ENCODE measurements at places on chromosomes 3 and 15.
A peak's percentile ranks its signal among the peaks of the same experiment; 100 is the strongest.

DNA sequence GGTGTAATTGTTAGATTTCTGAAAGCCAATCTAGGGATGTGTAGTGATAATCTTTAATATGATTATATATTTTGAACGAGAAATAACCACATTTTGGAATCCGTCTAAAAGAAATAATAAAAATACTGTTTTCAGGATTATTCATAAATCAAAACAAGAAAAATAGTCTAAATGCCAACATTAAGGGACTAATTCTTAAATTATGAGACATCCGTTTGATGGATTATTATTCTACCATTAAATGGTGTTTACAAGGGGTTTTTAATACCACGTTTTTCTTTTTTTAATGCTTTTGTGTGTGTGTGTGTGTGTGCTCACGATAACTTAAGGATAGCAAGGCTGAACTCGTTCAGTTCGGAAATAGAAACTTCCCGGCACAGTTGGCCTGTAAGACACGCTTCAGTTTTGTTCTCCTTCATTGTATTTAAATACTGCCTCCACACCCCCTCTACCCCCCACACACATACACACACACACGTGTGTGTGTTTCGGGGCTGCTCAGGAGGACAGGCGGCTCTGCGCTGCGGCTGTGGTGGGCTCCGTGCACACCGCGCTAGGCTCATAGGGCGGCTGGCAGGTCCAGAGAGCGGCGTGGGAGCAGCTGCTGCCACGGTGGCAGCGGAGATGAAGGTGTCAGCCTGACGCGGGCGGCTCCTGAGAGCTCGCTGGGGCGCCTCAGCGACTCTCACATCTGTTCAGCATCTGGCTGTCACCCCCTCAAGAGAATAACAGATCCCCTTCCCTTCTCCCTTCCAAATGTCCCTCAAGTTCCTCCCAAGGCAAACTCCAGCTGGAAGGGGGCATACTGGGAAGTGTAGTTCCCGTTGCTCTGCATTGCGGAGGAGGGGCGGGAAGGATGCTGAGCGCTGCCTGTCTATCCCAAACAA is 23.0 kb upstream of the ANP32A start:
- DNase-seq = no peak

GRCh38 chr15:71971905-71972304 is 146.0 kb downstream of the MYO9A start:
- no peak for DNase-seq

GRCh38 chr3:45870099-45870498 is 16.2 kb upstream of the CCR9 start:
- peak; percentile 68 for DNase-seq

DNA sequence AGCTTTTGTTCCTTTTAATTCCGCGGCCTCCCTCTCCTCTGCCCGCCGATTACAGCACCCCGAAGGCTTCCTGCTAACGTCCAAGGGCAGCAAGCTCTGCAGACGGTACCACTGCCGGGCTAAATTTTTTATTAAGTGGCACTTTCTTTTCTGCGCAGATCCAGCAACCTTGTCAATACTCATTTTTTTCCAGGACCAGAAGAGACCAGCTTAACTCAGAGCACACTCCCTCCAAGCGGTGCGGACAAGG is 542 bp upstream of the MEIS2 start:
- DNase-seq = no peak

DNA sequence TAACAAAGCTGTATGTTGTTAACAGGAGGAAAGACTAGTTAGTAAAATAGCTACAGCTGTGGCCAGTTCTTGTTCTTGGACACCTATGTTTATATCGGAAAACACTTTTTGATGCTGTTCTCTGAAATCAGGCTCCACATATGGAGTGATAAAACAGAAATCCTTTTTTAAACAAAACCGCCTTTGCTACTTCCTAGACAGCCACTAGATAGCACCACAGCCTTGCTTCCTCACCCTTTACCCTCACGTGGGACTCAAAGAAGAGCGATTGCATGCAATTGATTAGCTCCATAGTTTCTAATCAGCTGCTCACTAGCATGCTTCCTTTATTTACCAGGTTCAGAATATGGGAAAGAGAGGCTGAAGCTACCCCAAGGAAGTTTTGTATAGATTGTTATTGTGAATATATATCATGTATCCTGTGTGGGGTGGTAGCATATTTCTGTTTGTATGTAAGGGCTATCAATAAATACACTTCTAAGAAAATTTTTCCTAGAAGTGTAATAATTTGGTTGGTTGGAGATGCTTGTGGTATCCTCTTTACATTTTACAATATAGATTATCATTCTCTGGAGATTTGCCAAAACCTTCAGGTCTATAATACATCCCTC is 4.3 kb upstream of the MTFMT start:
- DNase-seq = no peak

DNA sequence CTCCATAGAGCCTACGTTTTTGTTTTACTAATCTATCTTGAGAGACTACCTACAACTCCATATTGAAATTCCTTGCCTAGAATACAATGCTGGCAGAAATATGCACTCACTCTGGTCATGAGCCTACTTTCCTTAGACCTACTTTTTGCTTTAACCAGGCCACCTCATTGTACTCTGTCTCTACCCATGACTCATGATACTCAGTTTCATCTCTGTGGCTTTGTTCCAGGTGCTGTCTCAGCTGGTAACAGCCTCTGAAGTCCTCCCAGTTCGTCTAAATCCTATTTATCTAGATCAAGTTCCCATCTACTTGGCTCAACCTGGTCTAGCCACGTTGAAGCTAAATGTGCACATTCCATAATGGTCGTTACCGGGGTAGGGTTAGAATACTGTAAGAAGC is 536.4 kb downstream of the RSL24D1 start:
- no peak for DNase-seq

- no peak for DNase-seq
These were observed at the start of gene CCR1 for GRCh38 chr3:46208167-46208704. CCR1 (minus strand) TSS chr3:46208313; CDS start chr3:46204313, 4,000 bp downstream.

DNA sequence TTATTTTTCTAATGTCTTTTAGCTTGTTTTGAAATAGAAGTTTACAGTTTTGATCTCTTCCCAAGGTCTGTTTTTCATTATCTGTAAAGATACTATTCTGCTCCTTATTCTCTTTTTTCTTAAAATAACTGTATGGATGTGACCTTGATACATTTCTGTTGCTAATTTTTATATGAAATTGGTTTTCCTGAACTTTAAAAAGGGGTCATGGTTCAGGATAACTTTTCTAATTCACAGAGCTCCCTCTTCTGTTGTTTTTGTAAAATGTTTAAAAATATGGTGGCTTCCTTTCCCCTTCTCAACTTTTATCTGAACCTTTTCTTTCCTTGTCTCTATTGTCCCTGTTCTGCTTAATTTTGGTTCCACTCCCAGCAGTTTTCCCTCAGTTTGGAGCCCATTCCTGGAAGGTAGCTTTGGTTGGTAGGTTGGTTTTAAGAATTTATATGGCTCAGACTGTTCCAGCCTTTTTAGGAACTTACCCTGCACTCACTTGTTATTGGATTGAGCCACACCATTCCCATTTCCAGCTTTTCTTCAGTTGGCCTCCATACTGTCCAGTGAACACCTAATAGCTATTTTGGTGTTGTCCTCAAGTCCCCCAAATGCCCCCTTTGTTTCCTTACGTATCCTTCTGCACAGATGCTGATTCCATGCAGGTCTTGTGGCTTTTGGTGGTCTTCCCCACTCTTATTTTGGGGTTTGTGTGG is 70.3 kb downstream of the SLMAP start:
- DNase-seq = no peak

GRCh38 chr3:178152031-178152806 is 384.0 kb upstream of the KCNMB2 start:
- no peak for DNase-seq

DNA sequence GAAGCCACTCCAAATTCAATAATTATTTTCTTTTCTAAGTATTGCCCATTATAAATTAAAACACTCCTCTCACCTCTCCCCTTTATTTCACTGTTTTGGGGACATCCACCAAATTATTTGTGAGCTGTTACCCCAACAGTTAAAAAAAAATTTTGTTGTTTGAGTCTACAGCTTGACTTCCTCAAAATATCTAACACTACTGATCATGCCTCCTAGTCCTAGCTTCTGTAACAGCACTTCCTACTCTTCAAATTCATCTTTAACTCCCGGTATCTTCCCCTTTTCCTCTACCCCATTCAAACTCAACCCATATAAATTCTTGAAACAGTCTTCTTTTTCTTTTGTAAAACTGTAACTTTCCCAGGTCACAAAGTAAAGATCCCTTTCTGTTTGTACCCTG is 15.9 kb downstream of the PARL start:
- no peak for DNase-seq

DNA sequence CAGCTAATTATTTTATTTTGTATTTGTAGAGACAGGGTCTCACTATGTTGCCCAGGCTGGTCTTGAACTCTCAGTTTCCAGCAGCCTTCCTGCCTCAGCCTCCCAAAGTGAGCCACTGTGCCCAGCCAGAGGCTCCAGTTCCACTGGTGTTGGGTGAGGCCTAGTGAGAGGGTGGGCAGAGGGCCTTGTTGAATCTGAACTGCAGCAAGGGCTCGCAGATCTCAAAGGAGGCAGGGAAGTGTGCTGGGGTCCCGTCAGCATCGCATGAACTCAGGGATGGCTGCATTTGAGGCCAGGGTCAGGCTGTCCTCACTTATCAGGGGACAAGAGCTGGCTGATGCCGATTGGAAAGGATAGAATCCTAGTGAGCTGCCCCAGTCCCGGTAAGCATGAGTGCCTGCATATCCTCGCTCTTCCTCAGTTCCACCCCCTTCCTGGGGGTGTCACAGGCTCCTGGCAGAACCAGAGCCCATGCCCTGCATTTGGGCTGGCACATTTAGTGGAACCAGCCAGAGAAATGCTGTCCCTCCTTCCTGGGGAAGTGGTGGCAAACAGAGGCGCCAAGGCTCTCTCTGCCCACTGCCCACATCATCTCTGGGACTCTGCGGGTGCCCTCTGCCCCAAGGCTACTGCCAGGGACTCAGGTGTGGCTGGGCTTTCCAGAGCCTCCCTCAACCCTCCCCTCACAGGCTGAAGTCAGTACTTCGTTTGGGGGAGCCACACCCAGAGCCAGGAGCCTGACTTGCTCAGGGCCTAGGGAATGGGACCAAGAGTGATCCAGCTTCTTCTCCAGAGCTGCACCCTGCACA is 24.1 kb downstream of the ALS2CL start:
- no peak for DNase-seq

DNA sequence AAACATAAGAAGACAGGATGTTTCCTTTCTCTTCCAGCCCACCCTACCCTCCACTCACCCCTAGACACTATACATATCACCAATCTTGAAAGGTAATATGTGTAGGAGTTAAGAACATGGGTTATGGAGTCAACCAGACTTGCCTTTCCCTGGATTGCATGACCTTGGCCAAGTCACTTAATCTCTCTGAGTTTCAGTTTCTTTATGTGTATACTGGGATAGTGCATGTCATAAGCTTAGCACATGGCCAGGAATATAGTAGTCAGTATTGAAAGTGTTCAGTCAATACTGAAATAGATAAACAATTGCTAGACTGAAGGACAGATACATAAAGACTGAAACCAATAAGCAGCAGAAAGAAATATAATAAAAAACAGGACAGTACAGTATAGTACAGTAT is 283.2 kb upstream of the STT3B start:
- no peak for DNase-seq

DNA sequence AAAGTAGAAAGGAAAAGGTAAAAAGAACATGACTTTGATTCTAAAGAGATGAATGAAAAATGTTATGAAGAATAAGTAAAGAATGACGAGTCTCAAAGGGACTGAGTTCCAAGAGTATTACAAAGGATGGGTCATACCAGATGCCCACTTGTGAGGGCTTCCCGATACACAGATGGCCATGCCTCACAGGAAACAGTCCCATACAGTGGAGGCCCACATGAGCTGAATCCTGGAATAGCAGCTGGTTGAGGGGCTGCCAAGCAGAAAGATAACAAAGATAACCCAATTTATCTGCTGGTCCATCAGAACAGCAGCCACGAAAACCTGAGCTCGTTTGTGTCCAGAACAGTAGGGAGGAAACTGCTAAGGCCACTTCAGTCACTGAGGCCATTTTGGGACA is 3.7 kb downstream of the SSR3 start:
- no peak for DNase-seq

DNA sequence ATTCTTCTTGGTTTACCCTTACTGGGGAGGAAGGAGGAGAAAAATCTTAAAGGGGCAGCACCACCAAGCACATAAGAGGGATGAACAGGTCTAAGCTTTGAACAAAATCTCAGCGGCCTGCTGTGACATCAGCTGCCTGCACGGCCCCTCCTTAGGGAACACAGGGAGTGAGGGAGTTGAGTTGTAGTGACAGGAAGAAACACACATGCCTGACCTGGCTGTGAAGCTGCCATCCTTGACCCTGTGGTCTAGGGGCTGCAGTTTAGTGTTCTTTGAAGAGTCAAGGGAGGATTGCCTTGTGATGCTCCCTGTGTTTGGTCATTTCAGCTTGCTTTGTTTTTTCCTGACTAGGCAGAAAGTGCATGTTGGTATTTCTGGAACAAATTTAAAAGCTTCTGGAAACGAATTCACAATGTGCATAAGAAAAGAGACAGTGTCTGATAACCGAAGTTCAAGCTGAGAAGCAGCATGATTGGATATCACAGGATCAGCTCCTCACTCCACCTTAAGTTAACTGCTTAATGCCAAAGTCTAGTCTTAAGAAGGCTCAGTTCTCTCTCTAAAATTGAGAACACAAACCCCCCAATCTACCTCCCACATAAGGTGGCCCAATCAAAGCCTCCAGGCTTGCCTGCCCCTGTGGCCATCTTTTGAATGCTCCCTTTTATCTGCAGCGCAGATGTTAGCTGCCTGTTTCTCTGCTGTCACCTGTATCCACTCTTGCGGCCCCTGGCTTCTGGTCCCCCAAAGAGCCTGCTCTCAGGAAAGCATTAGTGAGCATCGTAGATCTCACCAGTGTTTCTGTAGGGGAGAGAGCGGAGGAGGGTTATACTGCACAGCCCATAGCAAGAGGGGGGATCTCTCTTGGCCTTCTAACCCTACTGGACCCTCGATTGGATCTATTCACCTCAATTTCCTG is 82.2 kb downstream of the SCN11A start:
- DNase-seq = no peak

GRCh38 chr3:17258823-17259436 is 374.2 kb downstream of the PLCL2 start:
- no peak for DNase-seq

GRCh38 chr15:99408236-99409096 is 157.2 kb downstream of the LRRC28 start:
- DNase-seq = no peak

Data from activated effector memory CD4-positive, alpha-beta T cell treated with Interleukin-2 at 50 U/mL for 16 hours (primary cell).